ENCODE measurements at places on chromosomes 11 and 22.

GRCh38 chr11:16111690-16112089 lies 244.7 kb downstream of the SOX6 start:
- no peak for DNase-seq

DNA sequence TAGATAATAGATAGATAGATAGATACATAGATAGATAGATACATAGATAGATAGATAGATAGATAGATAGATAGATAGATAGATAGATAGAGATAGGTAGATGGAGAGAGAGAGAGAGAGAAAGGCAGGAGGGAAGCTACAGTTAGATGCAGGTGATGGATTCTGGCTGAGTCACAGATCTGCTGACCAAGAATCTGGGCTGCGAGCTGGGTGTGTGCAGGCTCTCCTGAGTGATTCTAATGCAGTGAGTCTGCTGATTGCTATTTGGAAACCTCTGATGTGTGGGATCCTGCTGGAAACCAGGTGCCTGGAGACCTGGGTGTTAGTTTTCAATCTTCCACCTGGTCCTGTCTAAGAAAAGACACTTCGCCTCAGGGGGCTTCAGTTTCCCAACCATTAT lies 1441.8 kb downstream of the TBC1D22A start:
- DNase-seq, result no peak

GRCh38 chr22:21634081-21634480 lies 1.5 kb downstream of the CCDC116 start:
- DNase-seq, result no peak

DNA sequence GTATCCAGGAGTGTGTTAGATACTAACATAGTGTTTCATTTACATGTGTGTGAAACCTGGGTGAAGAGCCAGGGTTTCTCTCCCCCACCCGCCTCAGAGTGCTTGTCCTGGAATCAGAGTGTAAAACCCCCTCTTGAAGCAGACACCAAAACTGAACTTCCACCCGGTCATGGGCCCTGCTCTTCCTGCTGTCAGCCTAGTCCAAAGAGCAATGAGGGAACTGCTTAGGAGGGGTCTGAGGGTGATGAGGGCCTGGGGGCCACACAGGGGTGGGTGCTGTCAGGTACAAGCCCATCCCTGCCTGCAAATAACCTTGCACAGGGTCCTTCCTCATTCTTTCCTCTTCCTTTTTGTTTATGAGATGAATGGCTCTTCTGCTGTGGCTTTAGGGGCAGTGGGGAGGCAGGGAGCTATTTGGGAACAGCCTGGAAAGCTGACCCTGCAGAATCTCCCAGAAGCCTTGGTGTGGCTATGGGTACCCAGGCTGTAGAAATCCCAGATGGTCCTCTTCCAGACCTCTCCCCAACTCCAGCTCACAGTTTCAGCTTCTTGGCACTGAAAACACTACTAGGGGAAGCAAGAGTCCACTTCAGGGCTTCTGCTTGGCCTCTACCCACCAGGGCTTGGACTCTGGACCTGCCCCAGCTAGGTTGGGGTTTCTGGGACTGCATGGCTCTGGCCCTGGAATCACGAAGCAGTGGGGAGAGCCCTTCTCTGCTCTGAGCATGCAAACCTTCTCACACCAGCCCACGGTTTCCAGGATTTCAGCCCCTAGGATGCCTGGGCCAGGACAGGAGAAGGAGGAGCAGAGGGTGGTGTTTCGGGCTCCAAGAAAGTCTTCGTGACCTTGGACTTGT lies 8.5 kb downstream of the BATF2 start:
- DNase-seq, result no peak

GRCh38 chr11:121099885-121100284 lies 1.2 kb upstream of the TECTA start:
- no peak for DNase-seq

- no peak for DNase-seq
These were observed 438.1 kb downstream of the SOX6 start for GRCh38 chr11:15918212-15918611.

DNA sequence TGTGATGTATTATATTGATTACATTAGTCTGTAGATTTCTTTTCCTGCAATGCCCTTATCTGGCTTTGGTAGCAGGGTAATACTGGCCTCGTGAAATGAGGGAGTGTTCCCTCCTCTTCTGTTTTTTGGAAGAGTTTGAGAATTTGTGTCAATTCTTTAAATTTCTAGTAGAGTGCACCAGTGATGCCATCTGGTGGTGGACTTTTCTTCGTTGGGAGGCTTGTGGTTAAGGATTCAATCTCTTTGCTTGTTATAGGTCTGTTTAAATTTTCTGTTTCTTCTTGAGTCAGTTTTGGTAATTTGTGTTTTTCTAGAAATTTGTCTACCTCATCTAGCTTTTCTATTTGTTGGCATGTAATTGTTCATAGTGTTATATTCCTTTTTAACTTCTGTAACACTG lies 18.9 kb downstream of the SHANK3 start:
- DNase-seq, result no peak

- no peak for DNase-seq
These were observed 17.5 kb downstream of the KBTBD3 start for GRCh38 chr11:106059617-106060016.

DNA sequence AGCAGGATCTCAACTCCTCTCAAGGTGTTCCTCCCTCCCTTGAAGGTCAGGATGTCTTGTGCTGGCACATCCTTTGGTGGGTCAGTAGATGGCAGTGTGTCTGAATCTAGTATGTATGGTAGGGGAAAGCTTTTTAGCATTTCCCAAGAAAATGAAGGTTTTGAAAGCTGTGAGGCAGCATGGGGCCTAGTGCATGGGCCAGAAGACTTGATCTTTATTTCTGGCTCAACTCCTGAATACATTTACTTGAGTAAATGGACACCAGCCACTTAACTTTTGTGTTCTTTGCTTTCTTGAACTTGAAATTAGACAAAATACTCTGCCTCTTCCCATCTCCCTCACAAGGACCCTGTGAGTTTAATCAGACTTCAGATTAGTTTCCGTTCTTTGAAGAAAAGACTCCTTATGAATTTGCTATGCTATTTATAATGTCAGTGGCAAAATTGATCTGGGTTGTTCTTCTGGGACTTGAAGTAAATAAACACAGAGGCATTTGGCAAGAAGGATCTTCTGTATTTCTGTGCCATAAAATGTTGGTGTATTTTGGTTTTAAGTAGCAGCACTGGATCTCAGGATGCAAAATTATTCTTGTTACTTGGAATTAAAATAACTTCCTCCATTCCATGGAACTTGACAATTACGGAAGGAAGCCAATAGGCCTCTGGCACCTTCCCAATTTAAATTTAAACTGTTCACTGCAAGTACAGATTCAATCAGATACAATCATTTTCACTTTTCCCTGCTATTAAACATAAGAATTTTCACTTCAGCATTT lies 288.8 kb downstream of the CASP12 start:
- peak; percentile 11 for DNase-seq

- DNase-seq, result no peak
These were observed 72.8 kb upstream of the KCNQ1OT1 start for GRCh38 chr11:2772544-2773031.

Data from stimulated activated naive B cell treated with anti-CD40 and anti-IgM and Interleukin-4, amounts not matched to agents 10 μg/mL and 1 μg/mL and 100 μg/mL, for 72 hours (primary cell).